ENCODE measurements at places on chromosomes 16 and 17. TPM values are rescaled to one million over a fixed set of nuclear protein-coding genes. Genes with fewer than 3 reads are reported as not detected.

VTN gene
- total RNA-seq, result 108 TPM

LRRC37A gene
- total RNA-seq, result 0.67 TPM

TLCD3B gene
- total RNA-seq, result not detected

KRTAP1-1 gene
- not detected for total RNA-seq

GRCh38 chr16:15491411-15491810 is 57.0 kb downstream of the BMERB1 start:
- no peaks in the 10 kb centered on the region for H3K27me3 ChIP-seq
- H3K36me3 ChIP-seq, result no peaks in the 10 kb centered on the region
- H3K27ac ChIP-seq, result no peak overlapping the region

GRCh38 chr17:57242148-57242547 is 14.2 kb upstream of the MSI2 start:
- no peak overlapping the region for H3K4me3 ChIP-seq
- H3K4me1 ChIP-seq, result peaks cover 10% of the 10 kb centered on the region
- DNase-seq, result no peak
- H3K27me3 ChIP-seq, result peaks cover 5% of the 10 kb centered on the region

DNA sequence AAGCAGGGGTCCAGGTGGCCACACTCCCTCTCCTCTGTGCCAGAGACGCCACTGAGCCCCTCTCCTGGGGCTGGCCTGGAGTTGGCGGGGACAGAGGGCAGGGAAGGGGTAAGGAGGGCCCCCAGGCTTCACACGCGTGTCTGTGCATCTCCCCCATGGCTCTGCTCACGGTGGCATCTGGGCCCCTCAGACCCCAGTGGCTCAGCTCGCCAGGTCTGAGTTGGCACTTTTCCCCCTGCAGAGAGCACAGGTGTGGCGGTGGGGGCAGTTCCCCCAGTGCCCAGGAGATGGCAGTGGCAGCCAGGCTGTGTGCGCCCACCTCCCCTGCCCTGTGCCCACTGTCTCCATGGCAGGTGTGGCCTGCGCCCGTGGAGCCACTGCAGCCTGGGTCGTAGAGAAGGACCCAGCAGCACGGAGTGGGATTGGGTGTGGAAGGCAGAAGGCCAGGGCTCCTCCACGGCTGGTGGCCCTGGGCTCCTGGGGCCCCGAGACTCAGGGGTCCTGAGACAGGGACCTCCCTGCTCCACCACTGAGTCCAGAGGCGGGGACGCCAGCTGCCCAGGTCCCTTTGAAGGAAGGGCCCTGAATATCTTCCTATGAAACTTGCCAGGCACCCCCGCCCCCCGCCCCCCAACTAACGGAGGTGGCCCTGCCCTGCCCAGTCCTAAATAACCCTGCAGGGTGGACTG is 4.3 kb upstream of the APRT start:
- no peak overlapping the region for H3K27ac ChIP-seq
- H3K4me3 ChIP-seq, result no peak overlapping the region
- DNase-seq, result peak; percentile 35
- peaks cover 5% of the 10 kb centered on the region for H3K27me3 ChIP-seq

- peaks cover 83% of the 10 kb centered on the region for H3K4me1 ChIP-seq
- no peaks in the 10 kb centered on the region for H3K27me3 ChIP-seq
- H3K4me3 ChIP-seq, result no peak overlapping the region
- no peak for DNase-seq
- no peaks in the 10 kb centered on the region for H3K36me3 ChIP-seq
- H3K27ac ChIP-seq, result no peak overlapping the region
Measured at GRCh38 chr16:27319257-27319965, 5.6 kb downstream of the IL4R start.

DNA sequence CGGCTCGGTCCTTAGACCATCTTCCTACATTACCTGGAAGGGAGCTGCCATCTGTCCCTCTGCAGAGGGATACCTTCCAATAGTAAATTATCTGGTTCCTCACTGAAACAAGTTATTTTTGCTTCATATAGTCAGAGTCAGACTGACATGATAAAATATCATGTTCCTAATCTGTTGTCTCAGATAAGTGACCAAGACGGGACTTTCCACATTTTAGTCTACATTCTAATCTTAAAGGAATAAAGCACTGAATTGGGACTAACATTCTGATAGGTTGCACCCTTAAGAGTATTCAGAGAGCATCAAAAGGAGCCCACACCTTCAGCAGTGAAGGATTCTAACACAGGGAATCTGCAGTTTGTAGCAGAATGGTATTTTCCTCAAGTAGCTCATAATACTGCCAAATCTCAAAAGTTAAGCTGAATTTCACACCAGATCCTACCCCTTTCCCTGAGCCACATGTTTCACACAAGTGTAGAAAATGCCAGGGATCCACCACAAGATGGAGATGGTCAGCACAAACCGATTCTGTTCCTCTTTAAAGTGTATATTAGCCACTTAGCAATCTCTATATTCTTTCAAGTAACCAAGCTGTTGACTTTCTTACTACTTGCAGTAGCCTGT is 13.4 kb downstream of the GINS2 start:
- H3K4me3 ChIP-seq, result no peak overlapping the region
- H3K4me1 ChIP-seq, result no peaks in the 10 kb centered on the region
- H3K27ac ChIP-seq, result no peak overlapping the region
- DNase-seq, result peak; percentile 38
- H3K27me3 ChIP-seq, result no peaks in the 10 kb centered on the region
- peaks cover 89% of the 10 kb centered on the region for H3K36me3 ChIP-seq

GRCh38 chr17:47687748-47688147 is 6.2 kb upstream of the TBKBP1 start:
- no peaks in the 10 kb centered on the region for H3K27me3 ChIP-seq
- DNase-seq, result no peak
- H3K4me3 ChIP-seq, result no peak overlapping the region
- peaks cover 51% of the 10 kb centered on the region for H3K4me1 ChIP-seq
- 0 out of 2 replicates have a peak, but pooled peaks cover 3% of the 10 kb centered on the region for H3K36me3 ChIP-seq

GRCh38 chr16:67194260-67194659 is 2.3 kb downstream of the E2F4 start:
- peaks cover 32% of the 10 kb centered on the region for H3K36me3 ChIP-seq
- peaks cover 11% of the 10 kb centered on the region for H3K27me3 ChIP-seq
- H3K4me1 ChIP-seq, result peaks cover 38% of the 10 kb centered on the region
- H3K27ac ChIP-seq, result no peak overlapping the region
- H3K4me3 ChIP-seq, result no peak overlapping the region

DNA sequence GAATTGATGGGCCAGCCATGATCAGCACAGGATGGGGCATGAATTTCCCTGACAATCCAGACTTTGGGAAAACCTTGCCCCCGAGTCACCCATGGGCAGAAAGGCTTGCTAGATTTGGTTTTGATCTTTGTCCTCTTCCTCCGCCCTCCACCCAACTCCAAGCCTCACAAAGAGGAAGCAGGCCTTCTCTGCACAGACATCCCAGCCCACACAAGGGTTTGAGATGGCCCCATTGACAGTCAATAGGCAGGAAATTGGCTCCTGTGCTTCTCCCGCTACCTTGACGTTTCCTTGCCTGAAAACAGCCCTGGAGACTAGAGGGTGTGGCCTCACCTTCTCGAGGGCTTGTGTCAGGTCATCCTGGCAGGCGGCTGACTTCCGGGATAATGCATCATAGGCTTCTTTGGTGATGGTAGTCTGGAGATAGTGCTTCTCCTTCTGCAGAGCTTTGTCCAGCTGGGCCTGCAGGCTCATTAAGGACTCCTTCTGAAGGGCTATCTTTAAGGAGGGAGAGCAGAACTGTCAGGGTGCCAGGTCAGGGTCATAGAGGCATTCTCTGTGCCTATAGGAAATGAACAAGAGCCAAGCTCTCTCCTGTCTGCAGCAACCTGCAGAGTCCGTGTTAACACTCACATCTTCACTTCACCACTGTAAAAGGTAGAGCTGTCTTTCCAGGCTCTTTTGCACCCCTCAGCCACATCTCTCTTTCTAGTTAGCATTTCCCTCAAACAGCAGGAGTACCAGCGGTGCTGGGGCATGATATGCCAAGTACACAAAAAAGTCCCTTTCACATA is 32.2 kb downstream of the DHX38 start:
- H3K27me3 ChIP-seq, result no peaks in the 10 kb centered on the region
- H3K27ac ChIP-seq, result peak overlapping the region; percentile 53
- H3K36me3 ChIP-seq, result no peaks in the 10 kb centered on the region

DNA sequence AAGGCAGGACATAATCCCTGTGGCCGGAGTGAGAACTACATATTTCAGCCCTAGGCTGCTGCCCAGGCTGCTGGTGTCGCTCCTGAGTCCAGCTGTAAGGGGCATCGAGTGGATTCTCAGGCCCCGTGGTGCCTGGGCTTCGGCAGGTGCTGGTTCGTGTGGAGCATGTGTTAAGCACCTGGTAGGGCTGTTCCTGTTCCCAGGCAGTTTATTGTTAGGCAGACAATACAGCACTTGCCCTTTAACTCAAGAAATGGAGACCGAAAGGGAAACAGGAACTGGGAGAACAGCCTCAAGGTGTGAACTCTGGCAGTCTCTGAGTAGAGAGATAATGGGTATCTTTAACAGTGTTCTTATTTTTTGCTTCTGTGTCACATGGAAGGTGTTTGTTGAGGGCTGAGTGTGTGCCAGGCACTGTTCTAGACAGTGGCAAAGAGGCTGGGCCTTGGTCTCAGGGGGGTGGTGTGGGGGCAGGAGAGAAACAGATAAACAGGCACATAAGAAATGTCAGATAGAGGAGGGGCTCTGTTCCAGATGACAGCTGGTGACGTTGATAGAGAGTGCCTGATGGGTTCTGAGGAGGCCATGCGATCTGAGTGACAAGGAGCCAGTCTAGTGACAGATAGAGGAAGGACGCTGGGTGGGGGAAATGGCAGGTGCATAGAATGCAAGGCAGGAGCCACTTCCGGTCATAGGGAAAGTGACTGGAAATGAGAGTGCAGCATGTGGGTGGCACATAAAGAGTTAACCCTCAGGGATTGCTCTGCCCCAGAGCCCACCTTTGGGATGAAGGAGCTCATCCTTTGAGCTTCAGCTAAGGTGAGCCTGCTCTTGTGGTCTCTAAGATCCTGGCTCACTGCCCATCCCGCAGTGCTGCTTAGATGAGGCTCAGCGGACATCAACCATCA is 33.8 kb downstream of the EPN2 start:
- no peaks in the 10 kb centered on the region for H3K27me3 ChIP-seq
- no peaks in the 10 kb centered on the region for H3K36me3 ChIP-seq
- H3K4me3 ChIP-seq, result no peak overlapping the region
- no peak for DNase-seq

DNA sequence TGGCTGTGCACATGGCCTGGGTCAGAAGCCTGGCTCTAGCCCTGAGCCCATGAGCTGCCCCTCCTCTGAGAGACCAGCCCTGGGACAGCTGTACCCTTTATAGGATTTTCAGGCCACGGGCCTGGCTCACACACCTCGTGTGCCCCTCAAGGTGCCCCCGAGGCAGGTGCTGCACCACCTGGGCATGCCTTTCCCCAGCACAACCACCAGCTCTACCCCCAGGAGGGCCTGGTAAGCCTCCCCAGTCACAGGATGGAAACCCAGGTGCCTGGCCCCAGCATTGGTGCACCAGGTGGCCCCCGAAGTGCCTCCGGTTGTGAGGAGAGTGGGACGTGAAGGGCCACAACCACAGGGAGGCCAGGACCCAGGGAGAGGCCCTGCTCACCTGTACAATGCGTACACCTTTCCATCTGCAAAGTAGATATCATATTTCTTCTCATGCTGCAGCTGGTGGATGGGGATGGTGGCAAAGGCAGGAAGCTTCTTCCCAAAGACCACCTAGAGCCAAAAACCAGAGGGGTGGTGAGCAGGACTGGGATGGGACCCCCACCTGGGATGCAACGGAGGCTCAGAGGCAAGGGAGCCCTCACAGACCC is 6.3 kb downstream of the ZNF598 start:
- H3K27me3 ChIP-seq, result no peaks in the 10 kb centered on the region
- DNase-seq, result no peak
- no peak overlapping the region for H3K27ac ChIP-seq
- peaks cover 45% of the 10 kb centered on the region for H3K36me3 ChIP-seq
- H3K4me1 ChIP-seq, result peaks cover 40% of the 10 kb centered on the region
- no peak overlapping the region for H3K4me3 ChIP-seq

GRCh38 chr16:51161440-51162195 is 10.5 kb upstream of the SALL1 start:
- no peaks in the 10 kb centered on the region for H3K36me3 ChIP-seq
- no peak overlapping the region for H3K27ac ChIP-seq
- H3K4me3 ChIP-seq, result no peak overlapping the region
- H3K4me1 ChIP-seq, result peaks cover 26% of the 10 kb centered on the region
- no peak for DNase-seq

GRCh38 chr17:74161503-74161875 is 42.0 kb upstream of the RPL38 start:
- H3K27me3 ChIP-seq, result peaks cover 52% of the 10 kb centered on the region
- no peaks in the 10 kb centered on the region for H3K4me1 ChIP-seq
- no peak overlapping the region for H3K27ac ChIP-seq
- no peak for DNase-seq

GRCh38 chr17:80742581-80743180 is 198.0 kb downstream of the RPTOR start:
- H3K4me3 ChIP-seq, result no peak overlapping the region
- peaks cover 32% of the 10 kb centered on the region for H3K36me3 ChIP-seq
- no peak for DNase-seq
- H3K27ac ChIP-seq, result no peak overlapping the region

- no peaks in the 10 kb centered on the region for H3K36me3 ChIP-seq
- H3K27me3 ChIP-seq, result no peaks in the 10 kb centered on the region
- no peak overlapping the region for H3K4me3 ChIP-seq
- no peak for DNase-seq
- no peak overlapping the region for H3K27ac ChIP-seq
Measured at GRCh38 chr16:57145046-57146021, 40.5 kb downstream of the PSME3IP1 start.

DNA sequence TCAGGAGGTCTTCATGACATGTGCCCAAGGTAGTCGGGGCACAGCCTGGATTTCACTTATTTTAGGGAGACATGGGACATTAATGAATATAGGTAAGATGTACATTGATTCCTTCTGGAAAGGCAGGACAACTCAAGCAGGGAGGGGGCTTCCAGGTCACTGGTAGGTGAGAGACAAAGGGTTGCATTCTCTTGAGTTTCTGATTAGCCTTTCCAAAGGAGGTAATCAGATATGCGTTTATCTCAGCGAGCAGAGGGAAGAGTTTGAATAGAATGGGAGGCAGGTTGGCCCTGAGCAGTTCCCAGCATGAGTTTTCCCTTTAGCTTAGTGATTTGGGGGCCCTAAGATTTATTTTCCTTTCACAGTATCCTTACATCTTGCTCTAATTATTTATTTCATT is 443.8 kb upstream of the EEF2KMT start:
- no peak for DNase-seq
- H3K27ac ChIP-seq, result no peak overlapping the region
- no peak overlapping the region for H3K4me3 ChIP-seq
- H3K27me3 ChIP-seq, result no peaks in the 10 kb centered on the region
- H3K4me1 ChIP-seq, result no peaks in the 10 kb centered on the region

DNA sequence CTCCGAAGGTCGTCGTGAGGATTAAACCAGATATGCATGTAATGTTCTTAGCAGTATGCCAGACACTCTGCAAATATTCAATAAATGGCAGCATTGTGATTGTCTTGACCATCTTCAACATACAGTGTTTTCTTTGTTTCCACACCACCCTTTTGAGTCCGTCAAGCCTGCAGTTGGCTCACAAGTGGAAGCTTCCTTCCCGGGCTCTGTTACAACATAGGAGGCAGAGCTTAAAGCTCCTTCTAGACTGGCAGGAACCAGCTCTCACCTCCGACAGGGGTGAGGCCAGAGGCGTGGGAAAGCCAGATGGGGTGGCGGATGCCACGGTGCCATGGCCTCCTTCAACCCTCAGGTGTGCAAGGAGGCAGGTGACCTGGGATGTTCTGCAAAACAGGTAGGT is 138.3 kb downstream of the FOXL1 start:
- no peak for DNase-seq
- no peak overlapping the region for H3K4me3 ChIP-seq
- no peaks in the 10 kb centered on the region for H3K36me3 ChIP-seq

Data from HepG2 (cell line).